ENCODE measurements at places on chromosomes 12 and 14. TPM values are rescaled to one million over a fixed set of nuclear protein-coding genes. Genes with fewer than 3 reads are reported as not detected.

The BCL2L2 gene
- 15.1 TPM for total RNA-seq

The GPD1 gene
- total RNA-seq: 56.3 TPM

The NFE2 gene
- 1.6 TPM for total RNA-seq

The SLC10A1 gene
- not detected for total RNA-seq

The PPP4R3A gene
- 69.0 TPM for total RNA-seq

The ARMH4 gene
- total RNA-seq: 11.3 TPM

The C1R gene
- total RNA-seq: 87.7 TPM

The RGS6 gene
- total RNA-seq: 3.7 TPM

- no peaks in the 10 kb centered on the region for H3K36me3 ChIP-seq
- H3K27me3 ChIP-seq: no peaks in the 10 kb centered on the region
- H3K4me1 ChIP-seq: no peaks in the 10 kb centered on the region
Observed at GRCh38 chr12:15329891-15330290, 7.6 kb downstream of the PTPRO start.

GRCh38 chr12:52121824-52122539, 42.5 kb downstream of the SMIM41 start:
- no peaks in the 10 kb centered on the region for H3K36me3 ChIP-seq
- H3K27me3 ChIP-seq: peaks cover 20% of the 10 kb centered on the region
- peak; percentile 62 for DNase-seq

- H3K4me3 ChIP-seq: no peak overlapping the region
- no peaks in the 10 kb centered on the region for H3K4me1 ChIP-seq
- no peaks in the 10 kb centered on the region for H3K36me3 ChIP-seq
- H3K27ac ChIP-seq: no peak overlapping the region
Observed at GRCh38 chr12:68776976-68777610, 30.9 kb upstream of the MDM2 start.

DNA sequence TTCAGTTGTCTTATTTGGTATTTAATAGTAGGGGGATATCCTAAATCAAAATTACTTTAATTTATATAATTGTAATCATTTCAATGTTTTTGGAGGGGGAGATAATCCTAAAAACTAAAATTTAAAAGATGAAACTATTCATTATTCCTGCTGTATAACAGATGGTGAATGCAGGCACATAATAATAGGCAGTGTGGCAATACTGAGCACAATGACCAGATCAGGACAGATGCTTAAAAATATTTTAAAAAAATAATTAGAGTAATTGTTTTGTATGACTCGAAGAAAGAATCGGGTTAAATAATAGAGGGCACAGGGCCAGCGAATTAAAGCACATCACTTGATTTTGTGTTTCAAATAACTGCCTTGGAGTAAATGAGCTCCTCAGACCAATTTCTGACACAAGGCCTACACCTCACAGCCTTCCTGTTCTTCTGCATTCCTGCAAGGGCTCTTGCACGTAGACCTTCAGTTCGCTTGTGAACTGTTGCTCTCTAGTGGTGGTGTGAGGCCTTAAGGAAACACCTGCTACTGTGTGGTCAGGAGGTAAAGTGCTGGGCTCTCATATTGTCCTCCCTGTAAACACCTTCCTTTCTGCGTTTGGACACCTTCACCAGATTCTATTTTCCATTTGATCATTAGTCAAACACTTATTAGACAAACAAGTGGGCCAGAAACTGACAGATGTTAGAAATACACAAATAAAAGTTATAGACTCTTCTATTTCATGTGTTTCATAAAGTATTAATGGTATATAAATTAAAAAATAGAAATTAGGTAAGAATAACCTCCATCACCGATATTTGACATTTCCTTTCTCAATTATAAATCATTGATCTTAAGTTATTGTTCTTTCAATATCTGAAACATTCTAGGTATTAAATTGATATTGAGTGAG, 29.3 kb upstream of the KLRF1 start:
- DNase-seq: peak; percentile 45
- no peak overlapping the region for H3K4me3 ChIP-seq
- H3K36me3 ChIP-seq: no peaks in the 10 kb centered on the region
- no peaks in the 10 kb centered on the region for H3K4me1 ChIP-seq
- no peaks in the 10 kb centered on the region for H3K27me3 ChIP-seq
- no peak overlapping the region for H3K27ac ChIP-seq

DNA sequence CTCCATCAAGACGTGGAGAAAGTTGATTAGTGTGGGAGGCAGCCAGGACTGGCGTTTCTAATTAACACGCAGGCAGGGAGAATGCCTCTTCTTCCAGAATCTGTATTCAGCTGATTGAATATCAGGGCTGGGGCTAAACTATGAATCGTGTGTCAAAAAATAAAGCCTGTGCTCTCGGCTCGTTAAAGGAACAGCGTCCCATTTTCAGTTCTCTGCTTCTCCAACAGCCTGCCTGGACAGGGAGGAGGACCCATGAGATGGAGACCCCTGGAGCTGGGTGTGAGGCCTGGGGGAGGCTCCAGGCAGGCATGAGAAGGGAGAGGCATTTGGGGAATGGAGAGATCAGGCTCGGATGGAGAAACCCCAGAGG, 28.6 kb upstream of the LHX5 start:
- H3K4me1 ChIP-seq: no peaks in the 10 kb centered on the region
- H3K36me3 ChIP-seq: no peaks in the 10 kb centered on the region
- no peak overlapping the region for H3K27ac ChIP-seq
- H3K4me3 ChIP-seq: no peak overlapping the region
- peaks cover 8% of the 10 kb centered on the region for H3K27me3 ChIP-seq

- H3K4me1 ChIP-seq: peaks cover 25% of the 10 kb centered on the region
- no peak overlapping the region for H3K4me3 ChIP-seq
Observed at GRCh38 chr12:130179621-130180020, 17.4 kb downstream of the FZD10 start.

DNA sequence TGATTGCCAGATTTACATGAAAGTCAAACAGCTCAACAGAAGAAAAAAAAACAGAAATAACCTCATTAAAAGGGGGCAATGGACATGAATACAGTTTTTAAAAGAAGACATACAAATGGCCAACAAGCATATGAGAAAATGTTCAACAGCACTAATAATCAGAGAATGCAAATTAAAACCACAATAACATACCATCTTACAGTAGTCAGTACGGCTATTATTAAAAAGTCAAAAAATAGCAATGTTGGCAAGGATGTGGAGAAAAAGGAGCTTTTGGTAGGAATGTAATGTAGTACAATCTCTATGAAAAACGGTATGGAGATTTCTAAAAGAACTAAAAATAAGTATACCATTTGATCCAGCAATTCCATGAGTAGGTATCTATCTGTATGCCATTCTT, 272.1 kb downstream of the CEP128 start:
- no peaks in the 10 kb centered on the region for H3K4me1 ChIP-seq
- H3K36me3 ChIP-seq: no peaks in the 10 kb centered on the region
- H3K27ac ChIP-seq: no peak overlapping the region
- no peaks in the 10 kb centered on the region for H3K27me3 ChIP-seq
- no peak for DNase-seq
- H3K4me3 ChIP-seq: no peak overlapping the region

DNA sequence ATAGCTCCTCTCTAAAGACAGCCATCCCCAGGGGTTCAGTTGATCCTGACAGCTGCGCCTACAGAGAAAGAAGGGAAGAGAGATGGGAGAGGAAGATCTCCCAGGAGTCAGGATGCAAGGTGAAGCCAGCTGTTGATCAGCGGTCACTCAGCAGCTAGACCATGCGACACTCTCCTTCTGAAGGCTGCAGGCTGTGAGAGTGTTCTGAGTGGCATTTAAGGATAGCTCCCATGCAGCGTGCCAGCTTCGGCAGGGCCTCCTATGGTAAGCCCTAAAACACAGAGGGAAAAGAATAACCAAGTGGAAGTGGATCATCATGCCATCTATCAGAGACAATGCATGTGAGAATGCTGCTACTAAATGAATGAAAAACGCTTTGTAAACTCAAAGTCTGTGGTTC, 197.9 kb upstream of the NUDT4 start:
- H3K27me3 ChIP-seq: no peaks in the 10 kb centered on the region
- H3K4me1 ChIP-seq: peaks cover 19% of the 10 kb centered on the region
- no peaks in the 10 kb centered on the region for H3K36me3 ChIP-seq
- DNase-seq: no peak
- H3K4me3 ChIP-seq: no peak overlapping the region
- H3K27ac ChIP-seq: no peak overlapping the region

DNA sequence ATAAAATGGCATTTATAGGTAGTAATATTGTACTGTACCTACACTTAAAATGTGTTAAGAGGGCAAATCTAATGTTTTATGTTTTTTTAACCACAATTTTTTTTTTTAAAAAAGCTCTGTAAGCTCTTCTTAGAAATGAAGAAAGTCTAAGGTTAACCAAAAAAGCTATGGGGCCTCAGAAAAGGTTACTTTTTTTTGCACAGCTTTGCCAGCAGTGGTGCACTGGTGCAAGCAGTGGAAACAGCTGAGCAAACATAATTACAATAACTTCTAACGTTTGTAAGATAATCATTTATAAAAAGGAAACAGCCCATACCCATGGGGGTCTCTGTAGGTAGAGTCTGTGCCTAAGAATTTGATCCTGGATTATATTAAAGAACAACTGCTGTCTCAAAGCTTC, 85.1 kb upstream of the NID2 start:
- no peak overlapping the region for H3K4me3 ChIP-seq
- no peak overlapping the region for H3K27ac ChIP-seq
- DNase-seq: no peak
- no peaks in the 10 kb centered on the region for H3K36me3 ChIP-seq
- no peaks in the 10 kb centered on the region for H3K27me3 ChIP-seq
- H3K4me1 ChIP-seq: no peaks in the 10 kb centered on the region

GRCh38 chr14:54337314-54337713, 59.5 kb upstream of the CDKN3 start:
- no peak overlapping the region for H3K4me3 ChIP-seq
- no peak for DNase-seq
- H3K27ac ChIP-seq: no peak overlapping the region
- H3K4me1 ChIP-seq: no peaks in the 10 kb centered on the region
- H3K36me3 ChIP-seq: no peaks in the 10 kb centered on the region

- H3K27me3 ChIP-seq: no peaks in the 10 kb centered on the region
- DNase-seq: no peak
- no peaks in the 10 kb centered on the region for H3K4me1 ChIP-seq
- no peak overlapping the region for H3K27ac ChIP-seq
Observed at GRCh38 chr14:94654071-94654861, 42.1 kb downstream of the SERPINA3 start.

DNA sequence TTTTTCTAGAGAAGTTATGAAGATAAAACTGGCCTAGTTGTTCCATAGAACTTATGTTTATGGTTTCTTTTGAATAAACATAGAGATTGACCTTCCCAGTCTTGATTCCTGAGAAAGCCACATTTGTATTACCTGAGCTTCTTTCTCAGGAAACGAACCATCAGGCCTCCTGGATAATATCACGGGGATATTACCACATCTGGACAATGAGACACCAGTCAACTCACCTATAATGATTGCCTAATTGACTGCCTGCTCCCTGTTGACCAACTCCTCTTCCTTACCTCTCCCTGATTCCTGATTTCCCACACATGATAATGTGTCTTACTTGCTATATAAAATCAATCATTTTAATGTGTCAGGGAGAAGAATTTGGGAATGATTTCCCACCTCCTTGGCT, 822.7 kb downstream of the LRFN5 start:
- H3K27ac ChIP-seq: no peak overlapping the region
- no peaks in the 10 kb centered on the region for H3K4me1 ChIP-seq
- H3K4me3 ChIP-seq: no peak overlapping the region

DNA sequence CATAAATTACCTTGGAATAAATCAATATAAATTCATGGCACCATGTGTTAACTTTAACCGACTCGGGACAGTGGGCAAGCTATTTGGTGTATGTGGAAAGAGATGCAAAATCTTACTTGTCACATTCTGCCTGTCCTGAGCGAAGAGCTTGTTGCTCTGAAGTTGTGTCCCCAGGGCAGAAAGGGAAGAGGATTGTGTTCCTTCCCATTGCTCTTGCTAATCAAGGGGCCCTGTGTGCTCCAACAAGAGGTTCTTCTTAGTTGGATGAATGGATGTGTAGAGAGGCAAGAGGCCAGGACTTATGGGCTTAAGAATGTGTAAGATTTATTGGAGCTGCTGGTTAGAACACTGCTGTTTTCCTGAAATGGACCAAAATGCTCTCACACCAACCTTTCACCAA, 36.5 kb upstream of the FRS2 start:
- DNase-seq: no peak
- H3K27ac ChIP-seq: no peak overlapping the region
- H3K4me3 ChIP-seq: no peak overlapping the region
- no peaks in the 10 kb centered on the region for H3K27me3 ChIP-seq
- H3K4me1 ChIP-seq: peaks cover 9% of the 10 kb centered on the region

DNA sequence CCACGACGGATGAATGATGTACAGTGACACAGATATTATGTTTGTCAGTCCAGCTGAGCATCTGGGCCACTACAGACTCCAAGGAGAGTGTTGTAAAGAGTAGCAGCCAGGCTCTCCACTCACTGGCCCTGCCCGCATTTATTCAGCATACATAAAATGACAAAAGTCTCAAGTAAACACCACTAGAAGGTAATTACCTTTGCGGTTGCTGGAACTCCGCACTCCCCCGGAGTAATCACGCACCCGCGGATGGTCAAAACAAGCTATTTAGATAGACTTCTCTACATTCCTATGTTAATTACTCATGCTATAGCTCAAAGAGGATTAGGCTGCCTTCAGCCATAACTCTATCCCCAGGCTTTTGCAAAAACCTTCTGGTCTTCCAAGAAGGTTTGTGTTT, 18.8 kb upstream of the STRAP start:
- no peak overlapping the region for H3K27ac ChIP-seq
- H3K4me3 ChIP-seq: no peak overlapping the region
- no peaks in the 10 kb centered on the region for H3K36me3 ChIP-seq
- DNase-seq: no peak
- H3K4me1 ChIP-seq: no peaks in the 10 kb centered on the region
- H3K27me3 ChIP-seq: peaks cover 5% of the 10 kb centered on the region

DNA sequence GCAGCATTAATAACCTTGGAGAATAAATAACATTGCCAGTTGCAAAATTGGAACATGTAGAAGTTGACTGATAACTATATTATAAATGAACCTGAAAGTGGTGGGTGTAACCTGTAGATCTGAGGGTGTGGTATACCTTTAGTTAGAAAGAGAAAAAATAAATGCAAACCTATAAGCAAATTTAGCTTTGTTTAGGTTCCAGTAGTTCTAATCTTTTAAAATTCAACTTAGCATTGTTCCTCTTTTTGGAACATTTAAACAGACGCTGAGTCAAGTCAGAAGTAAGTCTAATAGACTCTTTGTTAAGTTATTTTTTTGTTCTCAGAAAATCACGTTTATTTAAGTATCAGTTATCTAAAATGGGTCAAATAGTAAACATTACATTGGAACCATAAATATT, 120.0 kb downstream of the DNAI7 start:
- H3K27ac ChIP-seq: no peak overlapping the region
- H3K36me3 ChIP-seq: no peaks in the 10 kb centered on the region
- no peaks in the 10 kb centered on the region for H3K4me1 ChIP-seq
- DNase-seq: no peak

DNA sequence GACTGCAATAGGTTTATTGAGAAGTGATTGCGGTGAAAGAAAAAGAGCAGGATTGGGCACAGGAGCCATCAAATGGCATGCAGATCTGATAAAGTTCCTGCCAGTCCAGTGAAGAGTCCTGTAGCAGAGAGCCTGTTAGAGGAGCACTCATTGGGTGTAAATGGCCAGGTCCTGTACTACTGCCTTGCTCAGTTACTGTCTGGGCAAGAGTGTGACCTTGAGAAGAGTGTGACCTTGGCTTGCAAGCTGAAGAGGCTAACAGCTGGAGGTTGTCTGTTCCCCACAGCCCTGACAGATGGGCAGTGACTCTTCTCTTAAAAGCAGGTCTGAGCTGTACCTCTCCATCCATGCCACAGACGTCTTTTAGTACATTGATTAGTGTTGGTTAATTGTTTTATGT, 148.6 kb upstream of the SLC38A2 start:
- no peak overlapping the region for H3K4me3 ChIP-seq
- no peak for DNase-seq
- no peaks in the 10 kb centered on the region for H3K27me3 ChIP-seq
- peaks cover 32% of the 10 kb centered on the region for H3K4me1 ChIP-seq

GRCh38 chr12:22687361-22688076, 62.5 kb downstream of the ETNK1 start:
- no peaks in the 10 kb centered on the region for H3K36me3 ChIP-seq
- peak; percentile 50 for DNase-seq
- H3K4me1 ChIP-seq: no peaks in the 10 kb centered on the region
- H3K27ac ChIP-seq: peak overlapping the region; percentile 38

Data from muscle of leg (tissue), 16 donors.